CD8-positive, alpha-beta memory T cell (primary cell): ENCODE measurements at places on chromosomes 16 and 17. TPM values are rescaled to one million over a fixed set of nuclear protein-coding genes. Genes with fewer than 3 reads are reported as not detected.

Gene CRISPLD2
- 0.05 TPM for polyA plus RNA-seq

Gene HBQ1
- 0.72 TPM for polyA plus RNA-seq

Gene NFE2L1
- 13.1 TPM for polyA plus RNA-seq

Gene ITGAD
- polyA plus RNA-seq, result 0.12 TPM

Gene C16orf89
- not detected for polyA plus RNA-seq

Gene CCDC154
- polyA plus RNA-seq, result not detected

Gene KIF18B
- 0.10 TPM for polyA plus RNA-seq

Gene TUBB3
- not detected for polyA plus RNA-seq

Gene ABCA10
- not detected for polyA plus RNA-seq

Gene SMPD3
- polyA plus RNA-seq, result 1.6 TPM

Gene ACBD4
- 15.0 TPM for polyA plus RNA-seq

Gene CA7
- polyA plus RNA-seq, result not detected

DNA sequence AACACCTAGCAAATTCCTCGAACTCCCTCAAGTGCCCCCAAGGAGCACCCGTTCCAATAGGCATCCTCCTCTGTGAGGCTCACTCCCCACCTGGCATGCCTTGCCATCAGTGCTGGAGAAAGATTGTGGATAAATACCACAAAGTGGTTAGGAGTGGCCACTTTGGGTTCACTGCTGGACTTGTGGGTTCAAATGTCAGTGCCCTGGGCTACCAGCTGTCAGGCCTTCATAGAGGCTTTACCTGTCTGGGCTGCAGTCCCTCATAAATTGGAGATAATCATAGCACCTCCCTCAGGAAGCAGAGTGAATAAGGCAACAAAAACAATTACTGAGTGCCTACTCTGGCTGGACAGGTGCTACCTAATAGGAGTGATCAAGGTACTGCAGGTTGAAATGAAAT lies 1.5 kb upstream of the SYT17 start:
- no peak for DNase-seq

GRCh38 chr16:68166264-68166663 lies 69.7 kb downstream of the ESRP2 start:
- DNase-seq, result no peak

GRCh38 chr16:78122774-78123315 lies 23.4 kb downstream of the WWOX start:
- DNase-seq, result no peak

- DNase-seq, result no peak
These were observed 41.6 kb downstream of the OR3A1 start for GRCh38 chr17:3256575-3256974.

- DNase-seq, result no peak
These were observed 32.2 kb downstream of the NAGPA start for GRCh38 chr16:5001571-5001970.

DNA sequence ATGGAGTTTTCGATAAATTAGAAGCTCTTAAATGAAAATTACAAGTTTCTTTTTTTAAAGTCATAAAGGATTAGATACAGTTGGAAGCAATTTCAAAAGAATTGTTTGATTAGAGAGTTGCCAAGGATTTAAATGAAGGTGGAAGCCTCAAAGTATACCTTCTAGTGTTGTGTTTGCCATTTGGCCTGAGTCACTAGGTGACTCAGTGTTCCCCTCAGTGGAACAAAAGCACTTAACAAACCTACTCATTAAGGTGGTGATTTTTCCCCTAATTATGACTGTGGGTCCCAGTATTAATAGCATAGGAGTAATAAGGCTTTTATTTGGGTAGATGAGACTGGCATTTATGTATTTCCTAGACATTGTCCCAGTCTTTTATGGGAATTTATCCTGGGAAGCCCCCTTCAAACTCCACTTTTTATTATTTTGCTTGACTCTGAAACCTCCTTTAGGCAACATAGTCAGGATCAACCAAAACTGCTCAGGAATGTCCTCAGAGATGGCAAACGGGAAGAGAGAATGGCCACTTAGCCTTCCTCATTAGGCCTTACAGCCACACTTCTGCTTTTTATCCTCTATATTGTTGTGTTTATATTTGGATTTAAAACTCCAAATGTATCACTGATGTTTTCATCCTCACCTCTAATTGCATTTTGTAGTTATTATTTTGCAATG lies 161.0 kb downstream of the FTO start:
- DNase-seq, result no peak

DNA sequence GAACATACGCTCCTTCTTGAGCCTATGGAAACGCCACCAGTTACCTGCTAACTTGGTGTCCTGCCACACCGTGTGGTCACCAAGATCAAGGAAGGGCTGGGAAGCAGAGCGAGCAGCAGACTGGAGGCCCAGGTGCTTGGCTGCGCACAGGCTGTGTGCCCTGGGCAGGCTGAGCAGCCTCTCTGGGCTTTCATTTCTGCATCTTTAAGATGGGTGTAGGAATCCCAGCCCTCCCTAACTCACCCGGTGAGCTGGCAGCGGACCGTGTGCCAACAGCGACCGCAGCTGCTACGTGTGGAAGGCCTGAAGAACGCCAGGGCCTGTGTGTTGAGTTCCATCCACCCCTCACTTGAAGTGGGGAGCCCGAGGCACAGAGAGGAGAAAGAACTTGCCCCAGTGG lies 80.0 kb downstream of the IRF8 start:
- no peak for DNase-seq

- DNase-seq, result no peak
These were observed 212.7 kb downstream of the CPPED1 start for GRCh38 chr16:12590963-12591362.

- no peak for DNase-seq
These were observed 55.4 kb downstream of the RTN4RL1 start for GRCh38 chr17:1969712-1970111.

DNA sequence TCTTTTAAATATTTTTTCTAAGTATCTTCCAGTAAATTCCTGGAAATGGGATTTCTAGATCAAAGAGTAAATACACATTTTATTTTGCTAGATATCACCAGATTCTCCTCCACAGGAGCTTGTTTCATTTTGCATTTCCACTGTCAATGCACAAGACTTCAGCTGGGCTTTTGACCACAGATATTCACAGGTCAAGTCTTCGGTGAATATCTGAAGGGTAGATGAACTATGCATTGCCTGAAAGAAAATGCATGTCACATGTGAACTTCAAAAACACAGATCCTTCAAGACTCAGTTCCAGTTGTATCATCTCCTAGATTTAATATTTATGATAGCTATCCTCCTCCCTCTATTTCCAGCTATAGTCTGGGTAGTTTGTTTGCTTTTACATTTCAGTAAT lies 963.6 kb upstream of the GOT2 start:
- DNase-seq, result no peak

GRCh38 chr16:84822990-84823389 lies 3.2 kb downstream of the CRISPLD2 start:
- no peak for DNase-seq

DNA sequence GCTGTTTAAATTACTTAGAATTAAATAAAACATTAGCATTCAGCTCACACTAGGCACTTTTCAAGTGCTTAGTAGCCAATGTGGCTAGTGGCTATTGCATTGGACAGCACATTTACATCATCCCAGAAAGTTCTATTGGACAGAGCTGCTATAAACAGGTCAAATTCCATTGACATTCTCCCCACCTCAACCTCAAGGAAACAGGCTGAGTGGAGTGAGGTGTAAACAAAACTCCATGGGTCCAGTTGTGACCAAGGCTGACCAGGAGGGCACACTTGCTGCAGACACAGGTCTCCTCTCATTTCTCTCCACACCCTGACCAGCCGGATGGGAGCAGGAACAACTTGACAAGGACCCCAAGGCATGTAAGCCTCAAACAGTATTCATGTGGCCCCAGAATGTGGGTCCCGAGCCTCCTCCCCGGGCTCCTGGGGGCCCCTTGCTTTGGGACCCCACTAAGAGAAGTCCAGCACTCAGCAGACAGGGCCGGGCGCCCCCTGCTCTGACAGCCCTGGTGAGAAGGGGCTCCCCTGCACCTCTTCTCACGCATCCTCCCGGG lies 488 bp downstream of the C17orf113 start:
- DNase-seq, result no peak

- no peak for DNase-seq
These were observed 30.9 kb downstream of the LRRC36 start for GRCh38 chr16:67357561-67357960.

DNA sequence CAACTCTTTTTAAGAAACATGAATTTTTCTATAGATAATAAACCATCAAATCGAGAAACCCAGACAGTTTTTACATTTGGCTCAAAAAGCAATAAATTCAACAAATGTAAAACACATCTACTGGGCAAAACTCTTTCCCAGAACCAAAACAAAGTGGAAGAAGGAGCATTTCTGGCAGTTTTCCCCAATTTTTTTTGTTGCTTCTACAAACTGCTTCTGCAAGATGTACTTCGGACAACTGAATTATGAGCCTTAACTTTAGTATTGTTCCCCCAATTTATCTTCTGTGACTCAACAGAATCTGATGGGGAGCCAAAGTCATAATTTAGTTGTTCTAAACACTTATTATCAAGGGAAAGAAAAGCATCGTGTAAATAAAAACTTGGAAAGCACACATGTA lies 1047.2 kb downstream of the CDH11 start:
- no peak for DNase-seq

DNA sequence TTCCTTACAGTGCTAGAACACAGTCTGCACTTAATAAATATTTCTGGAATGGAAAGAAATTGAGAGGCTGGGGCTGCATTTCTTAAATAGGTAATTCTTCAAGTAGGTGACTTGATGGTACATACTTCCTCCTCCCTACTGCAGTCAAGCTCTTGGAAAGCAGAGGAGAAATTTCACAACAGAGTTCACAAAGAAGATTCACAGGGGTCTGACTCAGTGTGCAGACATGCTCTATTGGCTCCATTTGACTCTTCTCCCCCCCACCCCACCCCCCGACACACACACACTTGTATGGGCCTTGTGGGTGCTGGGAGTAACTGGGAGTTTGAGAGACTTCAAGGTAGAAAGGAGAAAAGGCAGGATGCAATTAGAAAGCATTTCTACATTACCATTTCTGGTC lies 6.2 kb upstream of the MYOCD start:
- no peak for DNase-seq
